ENCODE measurements at places on chromosomes 1 and 21.

- DNase-seq, result no peak
Observed at GRCh38 chr1:118136187-118136941, 48.7 kb downstream of the SPAG17 start.

- DNase-seq, result no peak
Observed at GRCh38 chr1:100239961-100240360, 9.7 kb downstream of the DBT start.

DNA sequence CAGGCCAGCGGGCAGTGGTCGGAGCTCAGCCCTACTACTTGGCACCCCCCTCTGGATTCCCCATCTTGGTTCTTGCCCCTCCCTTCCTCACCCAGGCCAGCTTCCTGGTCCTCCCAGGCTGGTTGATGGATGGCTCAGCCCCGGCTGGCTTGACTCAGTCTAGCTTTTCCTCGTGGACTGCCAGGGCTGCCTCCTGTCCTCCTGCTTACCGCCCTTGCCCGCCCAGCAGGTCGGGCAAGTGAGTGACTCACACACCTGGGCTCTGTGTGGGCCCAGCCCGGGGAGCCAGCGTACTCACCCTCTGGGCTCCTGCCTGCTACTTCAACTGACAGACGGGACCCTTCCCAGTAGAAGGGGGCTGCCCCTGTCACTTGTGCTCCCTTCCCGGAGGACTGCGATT is 19.5 kb upstream of the ARHGEF10L start:
- DNase-seq, result no peak

- no peak for DNase-seq
Observed at GRCh38 chr1:184753117-184753516, 1.5 kb downstream of the EDEM3 start.

- no peak for DNase-seq
Observed at GRCh38 chr1:25958465-25958864, 39.4 kb downstream of the PAFAH2 start.

GRCh38 chr1:215032911-215033526 is 49.5 kb upstream of the KCNK2 start:
- no peak for DNase-seq

GRCh38 chr1:217315346-217315745 is 315.5 kb downstream of the GPATCH2 start:
- DNase-seq, result no peak

GRCh38 chr1:237868817-237869600 is 21.7 kb downstream of the ZP4 start:
- no peak for DNase-seq

GRCh38 chr1:94272388-94272787 is 35.0 kb upstream of the ARHGAP29 start:
- no peak for DNase-seq

GRCh38 chr21:37862536-37862935 is 53.7 kb downstream of the KCNJ6 start:
- no peak for DNase-seq

DNA sequence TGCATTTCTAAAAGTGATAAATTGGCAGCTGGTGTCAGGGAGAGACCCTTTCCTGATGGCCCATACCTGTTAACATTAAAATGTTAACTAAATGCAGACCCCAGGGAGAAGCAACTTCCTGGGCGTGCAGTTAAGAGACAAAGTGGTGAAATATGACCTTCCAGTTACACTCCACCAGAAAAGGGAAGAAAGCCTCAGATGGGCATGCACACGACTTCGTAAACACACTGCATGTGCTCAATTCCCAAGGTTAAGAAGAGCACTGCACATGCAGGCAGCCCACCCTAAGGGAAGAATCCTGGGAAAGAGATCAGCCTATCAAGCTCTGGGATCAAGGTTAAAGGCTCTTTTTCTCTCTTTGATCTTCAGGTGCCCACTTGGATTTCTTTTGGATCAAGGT is 9.7 kb upstream of the GBP6 start:
- DNase-seq, result no peak

- DNase-seq, result no peak
Observed at GRCh38 chr1:82728206-82728605, 927.5 kb downstream of the ADGRL2 start.

DNA sequence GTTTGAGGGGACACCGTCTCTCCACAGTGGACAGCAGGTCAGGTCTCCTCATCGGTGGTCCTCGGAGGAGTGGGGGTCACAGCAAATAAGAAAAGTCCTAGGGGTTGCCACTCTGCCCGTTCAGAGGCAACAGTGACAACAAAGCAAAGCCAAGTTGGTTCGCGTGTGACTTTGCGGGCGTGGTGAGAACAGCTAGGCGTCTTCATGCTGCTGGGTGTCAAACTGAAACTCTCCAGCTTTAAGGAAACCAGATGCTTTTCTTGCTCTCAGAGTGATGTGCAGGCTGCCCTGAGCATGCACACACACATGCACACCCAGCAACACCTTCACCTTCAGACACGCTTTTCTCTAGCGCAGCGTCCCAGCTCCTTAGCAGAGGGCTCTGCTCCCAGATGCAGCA is 70.1 kb upstream of the ARHGEF16 start:
- peak; percentile 13 for DNase-seq

GRCh38 chr1:153985341-153985912 is 712 bp downstream of the RAB13 start:
- no peak for DNase-seq

DNA sequence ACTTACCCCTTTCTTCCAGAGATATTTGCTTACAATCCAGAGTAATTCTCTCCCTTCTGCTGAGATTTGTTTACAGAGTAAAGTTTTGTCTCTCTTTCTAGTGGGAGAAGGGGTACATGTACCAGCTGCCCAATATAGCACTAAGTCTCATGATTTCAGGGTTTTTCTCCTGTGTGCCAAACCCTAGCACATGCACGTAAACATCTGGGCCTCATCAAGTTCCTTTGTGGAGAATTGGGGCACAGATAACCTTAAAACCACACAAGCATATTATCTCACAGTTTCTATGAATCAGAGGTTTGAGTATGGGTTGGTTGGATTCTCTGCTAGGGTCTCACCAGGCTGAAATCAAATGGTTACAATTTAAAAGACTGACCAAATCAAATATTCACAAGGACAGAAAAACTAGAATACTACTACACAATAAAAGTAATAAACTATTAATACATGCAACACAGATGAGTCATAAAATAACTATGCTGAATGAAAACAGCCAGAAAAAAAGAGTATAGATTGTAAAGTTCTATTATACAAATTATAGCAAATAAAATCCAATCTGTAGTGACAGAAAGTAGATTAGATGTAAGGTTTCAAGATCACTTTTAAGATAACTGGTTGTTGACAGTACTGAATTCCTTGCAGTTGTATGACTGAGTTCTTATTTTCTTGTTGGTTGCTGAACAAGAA is 347.4 kb upstream of the PTBP2 start:
- no peak for DNase-seq

DNA sequence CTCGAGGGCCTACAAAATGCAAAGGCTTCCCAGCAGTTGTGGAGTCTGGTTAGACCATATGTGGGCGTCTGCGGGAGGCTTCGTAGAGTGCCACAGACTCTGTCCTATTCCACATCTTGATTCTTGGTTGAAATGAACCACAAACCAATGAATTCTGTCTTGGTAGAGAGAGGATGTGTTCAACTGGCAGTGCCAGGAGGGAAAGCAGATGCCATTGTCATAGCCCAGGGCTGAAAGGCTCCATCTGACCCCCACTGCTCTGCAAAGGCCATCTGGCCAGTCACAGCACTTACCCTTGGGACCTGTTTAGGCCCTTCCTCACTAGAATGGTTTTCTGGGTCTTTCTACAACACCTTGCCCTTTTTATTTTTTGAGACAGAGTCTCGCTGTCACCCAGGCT is 22.1 kb downstream of the ACOT11 start:
- no peak for DNase-seq

GRCh38 chr1:164579381-164579780 is 20.4 kb downstream of the PBX1 start:
- no peak for DNase-seq

DNA sequence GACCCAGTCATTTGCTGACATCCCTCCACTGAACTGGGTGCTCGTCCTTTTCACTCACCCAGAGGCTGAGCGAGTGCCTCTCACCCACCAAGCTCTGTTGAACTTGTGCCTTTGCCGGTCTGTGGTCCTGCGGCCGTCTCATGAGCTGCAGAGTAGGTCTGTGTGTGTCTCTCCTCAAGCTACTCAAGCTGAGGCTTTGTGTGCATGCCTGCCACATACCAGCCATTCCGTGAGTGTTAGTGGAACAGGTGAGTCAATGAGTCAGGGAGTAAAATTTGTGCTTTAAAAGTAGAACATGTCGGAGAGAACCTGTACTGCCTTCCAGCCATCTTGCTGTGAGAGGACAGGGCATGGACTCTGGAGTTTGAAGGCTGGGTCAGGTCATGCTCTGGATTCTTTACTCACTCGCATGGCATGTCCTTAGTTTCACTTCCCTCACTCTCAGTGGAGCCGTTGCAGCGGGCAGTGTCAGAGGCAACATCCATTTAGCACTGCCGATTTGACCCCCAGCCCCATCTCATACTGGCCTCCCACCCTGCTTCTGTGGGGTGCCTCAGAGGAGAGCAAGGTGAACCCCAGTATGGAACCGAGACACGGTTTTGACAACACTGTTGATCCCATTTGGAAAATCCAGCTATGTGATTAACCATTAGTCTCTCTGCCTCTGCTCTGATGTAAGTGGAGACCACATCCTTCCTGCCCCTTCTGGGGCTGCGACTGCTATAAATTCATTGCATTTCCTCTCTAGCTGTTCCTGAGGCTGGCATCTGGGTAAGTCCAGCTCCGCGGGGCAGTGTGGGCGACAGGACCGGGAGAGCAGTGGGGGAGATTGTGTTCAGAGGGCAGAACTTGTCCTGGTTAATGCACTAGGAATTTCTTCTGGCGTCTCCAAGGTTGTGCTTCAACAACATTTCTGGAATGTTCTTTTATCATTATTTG is at the start of gene NLRP3:
Gene NLRP3 (plus strand): TSS at position 751 of the 939 bp plus-strand sequence. CDS start 2,628 bp downstream, outside the sequence.
- peak; percentile 70 for DNase-seq

DNA sequence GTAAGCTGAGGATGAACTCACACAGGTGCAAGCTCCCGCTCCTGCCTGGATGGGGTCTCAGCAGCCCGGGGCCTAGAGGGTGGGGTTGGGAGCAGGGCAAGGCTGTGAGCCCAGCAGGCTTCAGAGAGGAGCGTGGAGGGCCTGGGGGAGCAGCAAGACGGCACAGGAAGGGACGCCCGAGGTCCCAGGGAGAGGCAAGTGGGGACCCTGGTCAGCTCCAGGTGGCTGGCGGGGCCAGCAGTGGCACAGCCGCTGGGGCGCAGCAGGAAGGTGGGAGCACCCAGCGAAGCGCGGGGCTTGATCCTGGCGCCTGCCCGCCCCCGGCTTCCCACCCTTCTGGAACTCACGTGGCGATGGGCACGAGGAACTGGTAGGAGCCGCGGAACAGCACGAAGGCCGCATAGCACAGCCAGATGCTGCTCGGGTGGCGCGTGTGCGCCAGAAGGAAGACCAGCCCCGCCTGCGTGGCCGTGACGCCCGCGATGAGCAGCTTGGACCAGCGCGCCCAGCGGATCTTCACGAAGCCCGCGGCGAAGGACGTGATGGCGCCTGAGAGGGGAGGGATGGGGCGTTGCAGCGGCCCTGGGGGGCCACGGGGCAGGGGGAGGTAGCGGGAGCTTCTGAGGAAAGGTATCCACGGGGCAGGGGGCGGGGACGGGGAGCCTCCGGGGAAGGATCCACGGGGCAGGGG is 11.7 kb downstream of the SLC19A1 start:
- no peak for DNase-seq

DNA sequence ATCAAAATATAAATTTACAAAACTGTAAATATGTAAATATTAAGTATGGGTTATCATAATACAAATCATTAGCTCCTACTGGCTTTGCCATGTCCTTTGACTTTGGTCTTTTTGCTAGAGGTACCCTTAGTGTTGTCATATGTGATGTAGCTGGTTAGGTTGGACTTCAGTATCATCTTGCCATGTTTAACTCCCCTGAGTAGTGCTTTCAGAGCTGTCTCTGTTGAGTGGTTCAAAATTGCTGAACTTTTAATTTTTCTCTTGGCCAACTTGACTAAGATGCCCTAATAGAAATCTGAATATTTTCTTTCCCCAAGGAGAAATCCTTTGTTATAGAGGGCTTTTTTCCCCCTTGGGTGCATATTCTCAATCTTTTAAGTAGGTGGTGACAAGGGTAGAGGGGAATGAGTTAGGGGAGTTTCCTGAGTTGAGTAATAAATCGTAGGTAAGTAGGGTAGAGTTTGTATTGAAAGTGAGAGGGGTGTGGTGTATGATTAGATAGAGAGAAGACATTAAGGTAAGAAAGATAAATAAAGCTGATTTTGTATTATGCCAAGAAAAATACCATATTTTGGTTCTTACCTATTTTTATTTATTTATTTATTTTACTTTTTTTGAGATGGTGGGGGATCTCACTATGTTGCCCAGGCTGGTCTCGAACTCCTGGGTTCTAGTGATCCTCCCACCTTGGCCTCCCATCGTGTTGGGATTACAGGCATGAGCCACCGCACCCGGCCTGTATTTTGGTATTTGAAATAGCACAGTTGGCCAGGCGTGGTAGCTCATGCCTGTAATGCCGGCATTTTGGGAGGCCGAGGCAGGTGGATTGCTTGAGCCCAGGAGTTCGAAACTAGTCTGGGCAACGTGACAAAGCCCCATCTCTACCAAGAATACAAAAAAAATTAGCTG is 21.8 kb downstream of the RPRD2 start:
- DNase-seq, result no peak

DNA sequence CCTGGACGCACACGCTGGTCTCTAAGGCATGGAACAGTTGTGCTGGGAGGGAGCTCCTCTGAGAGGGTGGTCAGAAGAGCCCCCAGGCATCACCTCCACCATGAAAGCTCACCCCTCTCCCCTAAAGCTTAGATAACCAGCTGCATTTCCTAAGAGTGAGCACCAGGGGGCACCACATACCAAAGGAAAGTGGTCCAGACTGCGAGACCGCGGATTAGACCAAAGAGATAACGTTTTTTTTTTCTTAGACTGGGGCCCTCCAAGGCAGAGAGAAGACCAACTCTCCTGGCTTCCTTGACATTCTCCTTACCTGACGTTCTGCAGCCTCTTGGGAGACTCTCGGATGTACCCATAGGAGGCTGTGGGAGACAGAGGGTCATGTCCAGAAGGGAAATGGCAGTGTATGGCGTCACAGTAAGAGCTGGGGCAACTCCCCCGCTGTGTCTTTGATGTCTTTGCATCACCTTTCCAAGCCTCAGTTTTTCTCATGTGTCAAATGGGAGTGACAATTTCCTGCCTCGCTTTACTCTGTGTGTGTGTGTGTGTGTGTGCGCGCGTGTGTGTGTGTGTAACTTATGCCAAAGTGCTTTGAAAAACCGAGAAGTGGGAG is 12.3 kb upstream of the IFNLR1 start:
- DNase-seq, result peak; percentile 83
